OCI-LY7 (cell line): ENCODE measurements at places on chromosomes 11 and 22.

- DNase-seq, result no peak
These were observed 194.0 kb downstream of the LARGE1 start for GRCh38 chr22:33726294-33726734.

- DNase-seq, result no peak
These were observed 238.4 kb upstream of the CTSC start for GRCh38 chr11:88575916-88576315.

- DNase-seq, result no peak
These were observed 1518.2 kb upstream of the TENM4 start for GRCh38 chr11:80958987-80959386.

DNA sequence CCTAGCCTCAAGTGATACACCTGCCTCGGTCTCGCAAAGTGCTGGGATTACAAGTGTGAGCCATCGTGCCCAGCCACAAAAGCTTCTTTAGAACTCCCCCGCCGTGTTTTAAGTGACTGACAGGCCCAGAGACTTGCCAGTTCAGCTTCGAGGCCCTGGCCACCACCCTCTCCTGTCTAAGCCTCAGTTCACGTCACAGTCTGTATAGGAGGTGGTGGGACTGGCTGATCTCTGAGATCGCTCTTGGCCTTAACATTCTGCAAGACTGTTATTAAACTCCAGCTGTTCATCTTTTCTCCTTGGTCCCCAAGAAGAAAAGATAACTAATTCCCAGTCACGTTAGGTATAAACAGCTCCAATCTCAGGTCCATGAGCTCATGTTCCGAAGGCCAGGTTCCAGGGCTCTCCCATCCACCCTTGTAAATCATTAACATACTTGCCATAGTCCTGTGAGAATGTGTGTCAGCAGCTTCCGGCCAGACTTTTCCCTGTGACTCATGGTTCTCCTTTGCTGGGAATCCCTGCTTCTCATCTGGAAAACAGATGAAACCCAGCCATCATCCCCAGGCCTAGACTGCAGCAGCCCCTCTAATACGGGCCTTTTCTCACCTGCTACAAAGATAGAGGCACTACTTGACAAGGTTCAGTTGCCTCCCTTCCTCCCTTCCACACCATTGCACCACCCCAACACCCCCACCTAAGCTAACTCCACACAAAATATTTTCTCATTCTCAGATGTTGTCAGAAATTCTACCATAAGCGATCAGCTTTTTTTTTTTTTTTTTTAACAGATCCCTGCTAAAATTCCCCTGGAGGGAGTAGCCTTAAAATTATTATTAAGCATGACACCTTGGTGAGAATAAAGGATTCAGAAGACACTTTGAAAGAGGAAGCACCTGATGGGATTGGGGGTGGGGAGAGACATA is 5.6 kb upstream of the KIAA0930 start:
- no peak for DNase-seq

DNA sequence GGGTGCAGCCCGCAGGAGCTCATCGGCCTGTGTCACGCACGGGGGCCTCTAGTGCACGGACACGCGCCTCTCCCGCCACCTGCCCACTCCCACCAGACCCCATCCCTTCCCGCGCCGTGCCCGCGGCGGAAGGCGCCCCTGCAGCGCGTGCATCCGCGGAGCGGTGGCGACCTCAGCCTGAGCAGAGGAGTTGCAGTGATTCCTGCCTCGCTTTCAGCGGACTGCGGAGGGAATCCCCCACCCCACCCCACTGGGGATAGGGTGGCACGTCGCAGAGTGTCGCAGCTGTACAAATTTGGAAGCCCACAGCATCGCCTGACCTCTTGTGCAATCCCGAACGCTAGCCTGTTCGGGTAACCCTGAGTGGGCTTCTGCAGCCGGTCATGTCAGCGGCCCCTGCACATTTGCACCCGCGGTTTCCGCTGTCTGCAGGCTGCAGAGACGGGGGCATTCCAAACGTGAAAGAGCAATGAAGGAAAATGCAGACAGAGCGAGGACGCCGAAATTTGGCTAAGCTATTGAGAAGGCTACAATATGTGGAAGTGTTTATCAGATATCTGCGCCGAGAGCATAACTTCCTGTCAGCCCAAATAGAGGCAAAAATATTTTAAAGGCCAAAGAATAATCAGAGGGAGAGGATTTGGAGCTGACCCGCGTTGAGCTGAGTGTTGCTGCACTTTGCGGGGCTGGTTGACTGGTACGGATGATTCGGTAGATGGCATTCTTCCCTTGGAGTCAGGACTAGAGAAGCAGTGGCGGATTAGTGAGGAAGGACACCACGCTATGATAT is 617 bp upstream of the ARHGAP20 start:
- no peak for DNase-seq

DNA sequence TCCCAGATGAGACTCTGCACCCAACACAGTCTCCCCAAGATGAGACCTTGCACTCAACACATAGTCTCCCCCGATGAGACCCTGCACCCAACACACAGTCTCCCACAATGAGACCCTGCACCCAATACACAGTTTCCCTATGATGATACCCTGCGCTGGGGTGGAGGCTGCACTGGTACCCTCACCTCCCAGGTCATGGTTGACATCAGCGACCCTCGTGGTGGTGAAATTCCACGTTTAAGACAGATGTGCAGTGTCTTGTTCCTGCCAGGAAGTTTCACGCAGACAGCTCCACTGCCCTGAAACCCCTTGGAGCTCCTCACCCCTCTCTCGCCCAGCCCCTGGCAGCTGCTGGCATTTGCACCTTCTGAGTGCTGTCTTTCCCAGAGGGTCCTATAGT is 9.5 kb downstream of the MUC5AC start:
- DNase-seq, result no peak

GRCh38 chr22:38957046-38957770 is at the start of gene APOBEC3A:
APOBEC3A (plus strand) TSS chr22:38957609; CDS start chr22:38957692, 83 bp downstream.
- DNase-seq, result no peak

DNA sequence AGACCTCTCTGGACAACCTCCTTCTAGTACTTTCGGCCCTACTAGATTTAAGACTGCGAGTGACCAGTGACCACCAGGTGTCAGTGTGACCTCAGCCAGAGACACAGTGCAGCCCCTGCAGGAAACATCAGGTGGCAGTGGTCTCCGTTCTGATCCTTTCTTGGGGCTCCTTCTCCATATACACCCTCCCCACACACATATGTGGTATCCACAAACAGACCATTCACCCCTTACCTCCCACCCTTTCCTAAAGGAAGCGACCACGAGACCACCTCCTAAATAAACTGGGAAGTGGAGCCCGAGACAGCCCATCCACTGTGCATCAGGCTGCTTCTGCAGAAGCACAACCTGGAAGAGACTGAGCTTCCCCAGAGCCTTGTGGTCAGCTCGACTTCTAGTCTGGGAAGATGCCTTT is 38.5 kb upstream of the CYP2D6 start:
- peak; percentile 81 for DNase-seq

DNA sequence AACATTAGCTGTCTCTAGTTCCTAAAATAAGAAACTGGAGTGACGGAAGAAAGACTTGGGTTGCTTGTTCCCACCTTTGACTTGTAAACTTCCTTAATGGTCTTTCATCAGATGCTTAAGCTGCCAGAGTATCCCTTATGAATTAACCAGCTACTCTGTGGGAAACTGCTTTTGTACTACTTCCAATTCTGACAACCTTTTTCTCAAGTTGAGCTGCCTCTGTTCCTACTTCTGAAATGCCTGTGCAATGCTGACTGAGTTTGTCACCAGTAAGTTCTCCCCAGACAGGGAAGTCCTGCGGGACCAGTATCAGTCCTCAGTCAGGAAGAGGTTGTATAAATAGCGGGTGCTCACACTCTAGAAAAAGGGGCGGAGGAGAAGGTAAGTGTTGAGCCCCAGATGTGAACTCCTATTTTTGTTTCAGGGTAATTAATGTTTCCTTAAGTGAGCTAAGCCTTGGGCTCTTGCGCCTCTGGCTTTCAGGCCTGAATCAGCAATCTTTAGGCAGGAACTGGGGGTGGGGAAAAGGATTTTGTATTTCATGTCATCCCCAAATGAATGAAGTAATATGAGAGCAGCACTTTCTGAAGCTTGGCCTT is 67.2 kb downstream of the CECR2 start:
- DNase-seq, result peak; percentile 49

DNA sequence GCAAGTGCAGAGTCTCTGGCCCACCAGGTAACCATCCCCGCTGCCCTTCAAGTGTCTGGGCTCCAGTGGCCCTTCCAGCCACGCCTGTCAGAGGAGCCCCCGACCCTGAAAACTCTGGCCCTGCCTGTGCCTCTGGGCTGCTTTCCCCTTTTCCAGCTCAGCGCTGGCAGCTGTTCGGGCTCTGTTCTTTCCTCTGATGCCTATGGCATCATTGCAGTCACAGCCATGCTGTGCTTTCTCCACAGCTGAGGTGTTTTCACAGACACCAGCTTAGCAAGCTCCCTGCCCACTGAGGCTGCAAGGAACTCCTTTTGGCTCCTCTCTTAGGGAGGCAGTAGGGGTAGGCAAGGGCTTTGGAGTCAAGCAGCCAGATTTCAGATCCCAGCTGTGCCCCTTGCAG is 21.2 kb downstream of the P2RX3 start:
- no peak for DNase-seq

- no peak for DNase-seq
These were observed 19.0 kb downstream of the MCAM start for GRCh38 chr11:119297938-119298337.

GRCh38 chr11:94925422-94926270 is 47.7 kb downstream of the CWC15 start:
- DNase-seq, result no peak

DNA sequence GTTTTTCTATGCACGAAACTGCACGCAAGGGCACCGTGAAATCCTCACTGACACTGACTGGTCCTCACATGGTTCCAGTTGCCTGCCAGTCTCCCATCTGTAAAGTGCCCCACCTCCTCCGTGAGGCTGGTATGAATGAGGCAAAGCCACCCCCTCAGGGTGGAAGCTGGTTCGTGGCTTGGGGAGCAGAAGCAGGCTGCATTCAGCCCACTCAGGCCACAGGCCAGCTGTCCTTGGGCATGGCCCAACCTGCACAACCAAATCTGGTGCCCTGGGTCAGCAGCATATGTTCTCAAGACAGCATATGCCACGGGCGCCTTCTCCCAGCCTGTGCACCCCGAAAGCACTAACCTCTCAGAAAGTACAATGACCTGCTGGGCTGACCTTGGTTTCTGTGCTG is 29.3 kb downstream of the SERPINH1 start:
- no peak for DNase-seq

DNA sequence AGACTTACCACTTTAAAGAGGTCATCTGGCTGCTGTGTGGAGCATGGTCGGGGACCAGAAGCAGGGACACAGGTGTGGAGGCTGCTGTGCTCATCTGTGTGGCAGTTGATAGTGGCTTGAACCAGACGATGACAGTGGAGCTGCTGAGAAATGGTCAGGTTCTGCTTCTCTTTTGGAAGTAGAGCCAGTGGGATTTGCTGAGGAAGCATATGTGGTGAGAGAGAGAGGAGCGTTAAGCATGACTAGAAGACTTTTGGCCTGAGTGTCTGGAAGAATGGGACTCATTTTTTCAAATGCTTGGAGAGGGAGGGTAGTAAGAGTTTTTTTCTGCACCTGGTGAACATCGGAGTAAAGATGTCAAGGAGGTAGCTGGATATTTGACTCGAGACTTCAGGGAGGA is 12.5 kb upstream of the SREBF2 start:
- no peak for DNase-seq

GRCh38 chr11:44377914-44378321 is 68.0 kb upstream of the ALX4 start:
- DNase-seq, result no peak

GRCh38 chr11:43944761-43945311 is 2.4 kb downstream of the C11orf96 start:
- DNase-seq, result peak; percentile 31

GRCh38 chr11:19460718-19461405 is 220.1 kb upstream of the E2F8 start:
- no peak for DNase-seq

- DNase-seq, result no peak
These were observed 98.8 kb downstream of the CRYBB2 start for GRCh38 chr22:25318081-25318823.

- DNase-seq, result no peak
These were observed 165.0 kb upstream of the MTNR1B start for GRCh38 chr11:92804388-92804966.

DNA sequence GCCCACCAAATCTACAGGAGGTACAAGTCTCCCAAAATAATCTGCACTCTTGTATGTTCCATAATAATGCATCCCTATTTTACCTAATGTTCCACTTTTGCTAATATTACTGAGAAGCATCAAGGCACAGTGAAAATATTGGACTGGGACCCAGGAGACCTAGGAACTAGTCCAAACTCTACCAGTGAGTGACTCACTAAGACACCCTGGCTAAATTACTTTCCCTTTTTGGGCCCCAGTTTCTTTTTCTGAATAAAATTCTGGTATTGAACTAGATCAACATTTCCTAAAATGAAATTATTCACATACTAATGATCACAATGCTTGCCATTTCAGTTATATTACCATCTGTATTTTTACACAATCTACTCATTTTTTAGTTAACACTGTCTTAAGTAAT is 19.6 kb downstream of the THAP12 start:
- no peak for DNase-seq

DNA sequence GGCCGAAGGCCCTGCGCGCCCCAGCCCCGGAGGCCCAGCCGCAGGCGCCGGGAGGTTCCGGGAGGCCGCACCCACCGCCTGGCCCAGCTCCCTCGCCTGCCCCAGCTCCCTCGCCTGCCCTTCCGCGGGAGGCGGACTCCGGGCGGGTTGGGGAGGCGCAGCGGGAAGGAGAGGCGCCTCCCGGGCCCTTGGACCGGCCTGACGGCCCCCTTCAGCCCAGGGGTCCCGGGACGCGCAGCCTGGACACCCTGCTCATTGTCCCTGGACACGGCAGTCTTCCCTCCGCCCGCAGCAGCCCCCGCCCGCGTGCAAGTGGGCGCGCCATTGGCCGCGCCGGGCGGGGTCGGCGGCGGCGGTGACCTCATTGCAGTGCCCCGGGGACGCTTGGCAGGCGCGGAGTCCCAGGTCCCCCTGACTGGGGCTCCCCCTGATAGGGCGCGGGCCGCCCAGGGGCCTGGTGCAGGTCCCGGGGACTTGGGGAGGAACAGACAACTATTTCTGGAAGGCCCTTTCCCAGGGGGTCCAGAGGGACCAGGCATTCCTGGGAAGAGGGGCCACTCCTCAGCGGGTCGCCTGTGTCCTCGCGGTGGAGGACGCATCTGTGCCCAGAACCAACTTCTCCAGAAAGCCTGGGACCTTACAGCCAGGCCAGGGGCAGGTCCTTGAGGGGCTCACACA is 501 bp downstream of the CD151 start:
- DNase-seq, result no peak

DNA sequence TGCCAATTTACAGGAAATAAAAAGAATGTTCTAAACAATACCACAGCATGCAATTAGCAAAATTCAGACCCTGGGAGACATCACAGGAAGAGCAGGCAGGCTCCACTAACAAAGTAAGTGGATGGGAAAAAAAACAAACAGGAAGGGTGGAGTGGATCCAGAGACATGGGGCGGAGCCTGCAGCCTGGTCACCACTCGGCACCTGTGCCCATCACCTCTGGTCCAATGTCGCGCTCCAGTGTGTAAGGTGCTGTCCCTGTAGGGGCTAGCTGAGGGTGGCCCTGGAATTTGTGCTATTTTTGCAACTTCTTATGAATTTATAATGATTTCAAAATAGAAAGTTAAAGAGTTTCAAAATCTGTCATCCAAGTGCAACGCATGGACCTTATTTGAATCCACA is 11.0 kb upstream of the MOB2 start:
- no peak for DNase-seq

GRCh38 chr11:11237070-11237832 is 115.8 kb downstream of the CSNK2A3 start:
- DNase-seq, result no peak

- DNase-seq, result no peak
These were observed 55.1 kb upstream of the SCUBE2 start for GRCh38 chr11:9146477-9146876.
